Smooth muscle cell of the pulmonary artery (primary cell): ENCODE measurements at places on chromosomes 6 and 20. TPM values are rescaled to one million over a fixed set of nuclear protein-coding genes. Genes with fewer than 3 reads are reported as not detected.

The MUC22 gene
- not detected in 2 replicates for total RNA-seq

The PI16 gene
- 0.59 and 1.8 TPM in 2 replicates for total RNA-seq

The C2 gene
- total RNA-seq = 1.7 and 4.7 TPM in 2 replicates

The ANKRD66 gene
- not detected in 2 replicates for total RNA-seq

The AVP gene
- total RNA-seq = not detected in 2 replicates

The BNIP5 gene
- total RNA-seq = not detected in 2 replicates

The GABRR1 gene
- not detected in 2 replicates for total RNA-seq

The CHRNA4 gene
- total RNA-seq = not detected in 2 replicates

The B3GAT2 gene
- not detected in 2 replicates for total RNA-seq

The CDSN gene
- total RNA-seq = not detected in 2 replicates

The ZFP57 gene
- 0.07 TPM in 1 of 2 replicates, not detected in the other for total RNA-seq

The SLC2A10 gene
- total RNA-seq = 52.4 and 61.1 TPM in 2 replicates

The ASCC3 gene
- 84.8 and 113 TPM in 2 replicates for total RNA-seq

The FILIP1 gene
- total RNA-seq = 0.33 and 0.91 TPM in 2 replicates

The ESR1 gene
- total RNA-seq = 0.36 and 1.8 TPM in 2 replicates

The NUDT3 gene
- 15.7 and 19.9 TPM in 2 replicates for total RNA-seq

The BPIFA1 gene
- not detected in 2 replicates for total RNA-seq

The CBFA2T2 gene
- 7.4 and 8.2 TPM in 2 replicates for total RNA-seq

The TBC1D22B gene
- total RNA-seq = 7.8 and 8.2 TPM in 2 replicates

The HLA-DMB gene
- total RNA-seq = 0.07 and 0.59 TPM in 2 replicates

The UBE2C gene
- 2.1 and 7.9 TPM in 2 replicates for total RNA-seq

The MYB gene
- total RNA-seq = 0.33 and 0.40 TPM in 2 replicates

The AFDN gene
- 29.1 and 39.5 TPM in 2 replicates for total RNA-seq

The HSPA12B gene
- 0.03 TPM in 1 of 2 replicates, not detected in the other for total RNA-seq

The VNN1 gene
- 0.20 TPM in 1 of 2 replicates, not detected in the other for total RNA-seq

The SIRPG gene
- not detected in 2 replicates for total RNA-seq

The ATAT1 gene
- total RNA-seq = 3.3 and 5.0 TPM in 2 replicates

The LY6G5B gene
- 1.9 and 4.0 TPM in 2 replicates for total RNA-seq

The LST1 gene
- total RNA-seq = 0.23 TPM in 1 of 2 replicates, not detected in the other
